ENCODE measurements at places on chromosomes 4 and X.

GRCh38 chrX:138719396-138719795, 7.9 kb upstream of the FGF13 start:
- DNase-seq: no peak

GRCh38 chrX:21004835-21005234, 369.4 kb upstream of the CNKSR2 start:
- DNase-seq: no peak

GRCh38 chr4:140483445-140483844, 14.6 kb downstream of the MGAT4D start:
- no peak for DNase-seq

- DNase-seq: peak; percentile 41
These were observed 47.4 kb upstream of the APOOL start for GRCh38 chrX:84956304-84956703.

GRCh38 chrX:17984415-17984814, 123.3 kb upstream of the RAI2 start:
- DNase-seq: peak; percentile 8

DNA sequence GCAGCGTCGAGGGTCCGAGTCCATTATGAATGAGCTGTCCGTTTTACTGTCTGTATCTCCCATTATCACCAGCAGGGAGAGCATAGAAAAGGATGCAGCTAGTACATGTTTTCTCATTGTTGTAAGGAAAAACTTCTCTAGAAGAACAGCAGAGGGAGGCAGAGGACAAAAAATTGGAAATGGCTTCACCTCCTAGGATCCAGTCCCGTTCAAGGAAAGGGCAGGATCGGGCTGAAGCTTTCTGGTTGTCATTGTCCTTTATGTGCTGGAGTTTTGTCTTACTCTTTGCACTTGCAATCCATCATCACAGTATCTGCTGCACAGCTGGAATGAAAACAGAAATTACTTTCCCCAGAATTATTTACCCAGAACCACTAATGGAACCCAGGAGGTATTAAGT, 14.7 kb downstream of the NDP start:
- DNase-seq: peak; percentile 86

DNA sequence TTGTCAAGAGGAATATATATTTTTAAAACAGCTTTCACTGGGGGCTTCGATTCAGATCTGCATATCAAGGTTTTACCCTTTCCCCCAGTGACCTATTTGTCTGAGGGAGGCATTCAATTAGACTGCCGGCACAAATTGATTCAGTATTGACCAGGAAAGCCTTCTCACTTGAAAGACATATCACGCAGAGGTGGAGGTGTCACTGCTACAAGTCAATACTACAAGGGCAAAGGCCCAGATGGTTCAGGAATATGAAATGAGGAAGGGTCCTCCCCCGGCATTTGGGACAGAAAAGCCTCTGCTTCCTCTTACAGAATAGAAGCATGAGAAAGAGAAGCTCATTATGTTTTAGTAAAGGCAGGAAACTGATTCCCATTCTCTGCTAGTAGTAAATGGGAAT, 383.6 kb downstream of the HNRNPD start:
- no peak for DNase-seq

DNA sequence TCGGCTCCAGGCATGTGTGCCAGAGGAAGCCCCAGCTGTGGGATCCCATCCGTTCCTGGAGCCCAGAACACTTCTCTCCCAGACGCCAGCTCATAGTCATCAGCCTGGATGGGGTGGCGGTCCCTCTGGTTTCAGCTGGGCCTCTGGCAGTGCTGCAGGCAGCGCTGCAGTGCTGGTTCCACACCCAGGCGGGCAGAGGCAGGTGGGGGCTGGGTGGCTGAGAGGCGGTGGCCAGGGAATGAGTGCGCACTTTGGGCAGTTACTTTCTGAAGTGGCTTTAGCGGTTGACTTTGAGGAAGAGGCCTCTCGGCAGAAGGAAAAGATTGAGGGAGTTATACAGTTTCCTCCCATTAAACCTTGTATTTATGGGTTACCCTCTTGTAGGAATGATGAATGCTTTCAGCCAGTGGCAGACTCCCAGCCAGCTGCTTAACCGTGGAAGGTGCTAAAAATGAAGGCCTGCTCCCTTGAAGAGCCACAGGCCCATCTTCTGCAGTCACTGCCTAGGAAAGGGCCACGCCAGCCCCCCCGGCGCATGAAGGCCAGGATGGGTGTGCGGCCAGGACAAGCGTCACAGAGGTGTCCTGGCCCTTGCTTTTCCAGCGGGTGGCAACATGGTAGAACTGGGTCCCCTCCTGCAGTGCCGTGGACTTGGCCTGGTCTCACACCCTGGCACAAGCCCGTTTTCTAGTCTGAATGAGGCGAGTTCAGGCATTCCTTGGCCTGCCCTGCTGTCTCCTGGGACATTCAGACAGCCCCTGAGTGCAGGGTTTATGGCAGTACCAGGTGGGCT, 9.9 kb downstream of the TADA2B start:
- DNase-seq: no peak

- DNase-seq: no peak
These were observed 185.7 kb upstream of the TBL1X start for GRCh38 chrX:9279234-9279544.

DNA sequence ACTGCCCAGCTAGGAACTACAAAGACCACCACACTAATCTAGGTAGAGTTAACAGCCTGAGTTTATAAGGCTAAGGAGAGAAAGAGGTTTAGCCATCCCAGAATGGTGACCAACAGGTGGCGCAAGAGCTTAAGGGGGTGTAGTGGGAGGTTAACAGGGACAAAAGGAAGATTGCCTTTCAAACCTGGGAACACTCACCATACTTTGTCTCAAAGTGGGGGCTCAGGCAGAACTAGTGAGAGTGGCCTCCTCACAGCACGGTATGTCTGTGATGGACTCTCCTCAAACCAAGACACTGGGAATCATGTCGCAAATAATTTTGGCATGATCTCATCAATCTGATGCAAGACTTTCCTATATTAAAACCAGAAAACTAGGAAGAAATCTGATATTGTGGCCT, 23.4 kb downstream of the CCNI start:
- DNase-seq: peak; percentile 83

- DNase-seq: no peak
These were observed 29.6 kb upstream of the CHRNA9 start for GRCh38 chr4:40305328-40306170.

GRCh38 chrX:110286106-110286505, 31.8 kb downstream of the AMMECR1 start:
- no peak for DNase-seq

DNA sequence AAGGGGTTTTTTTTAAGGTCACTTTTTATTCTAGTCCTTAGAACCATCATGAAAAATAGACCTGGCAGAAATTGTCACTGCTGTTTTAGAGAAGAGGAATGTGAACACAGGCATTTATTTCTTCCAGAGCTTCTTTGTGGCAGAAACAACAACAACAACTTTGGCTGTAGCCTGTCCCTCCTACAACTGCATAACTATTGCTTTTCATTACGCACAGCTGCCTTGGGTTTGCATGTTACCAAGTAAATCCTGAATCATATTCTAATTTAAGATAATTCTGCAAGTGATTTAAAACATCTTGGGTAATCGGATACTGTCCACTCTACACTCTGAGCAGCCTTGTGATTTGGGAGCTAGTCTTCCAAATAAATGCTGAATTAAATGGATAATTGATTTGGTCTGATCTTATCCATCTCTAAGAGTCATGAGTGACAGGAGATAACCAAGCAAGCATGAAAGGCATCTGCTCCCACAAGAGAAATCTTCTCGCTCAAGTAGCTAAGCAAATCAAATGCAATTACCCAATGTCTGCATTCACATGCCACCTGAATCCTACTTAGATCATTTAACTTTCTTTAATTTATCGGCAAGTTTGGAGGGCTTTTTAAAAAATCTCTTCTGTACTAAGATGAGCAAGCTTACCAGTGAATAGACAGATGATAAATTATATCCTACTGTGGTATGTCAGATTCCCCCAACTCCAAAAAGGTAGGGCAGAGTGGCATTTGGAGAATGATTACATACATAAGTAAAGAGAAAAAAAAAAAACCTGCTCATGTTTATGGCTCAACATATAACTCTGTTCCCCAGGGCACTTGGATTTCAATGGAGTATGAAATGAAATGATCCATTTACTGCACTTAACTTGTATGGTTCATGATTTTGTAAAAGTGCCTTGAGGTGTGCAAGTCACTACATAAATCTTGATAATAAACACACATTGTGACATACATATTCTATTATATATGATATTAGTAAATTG, 73.6 kb downstream of the EGF start:
- DNase-seq: no peak

GRCh38 chr4:186067757-186068385, 1.1 kb upstream of the TLR3 start:
- peak; percentile 65 for DNase-seq

- DNase-seq: no peak
These were observed 2.6 kb upstream of the IL13RA1 start for GRCh38 chrX:118724775-118725174.

- DNase-seq: no peak
These were observed 145.0 kb downstream of the RTL3 start for GRCh38 chrX:78513971-78514738.

DNA sequence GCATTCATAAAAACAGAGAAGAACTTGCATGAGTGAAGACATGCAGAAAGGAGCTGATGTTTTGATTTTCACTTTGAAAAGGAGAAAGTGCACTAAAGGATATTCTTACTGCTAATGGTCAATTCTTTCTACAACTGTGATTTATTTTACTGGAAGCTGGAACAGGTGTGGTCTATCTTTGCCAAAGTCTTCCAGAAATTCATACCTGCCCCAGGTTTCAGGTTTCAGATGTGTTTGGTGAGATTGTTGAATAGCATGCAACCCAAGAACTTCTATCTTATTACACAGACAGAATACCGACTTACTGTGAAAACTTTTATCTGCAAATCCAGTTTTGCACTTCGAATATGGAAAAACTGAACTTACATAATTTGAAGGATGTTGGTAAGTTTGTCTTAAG, 388.3 kb downstream of the PDGFC start:
- DNase-seq: no peak

- no peak for DNase-seq
These were observed 29.1 kb upstream of the C1QTNF7 start for GRCh38 chr4:15398732-15399131.

DNA sequence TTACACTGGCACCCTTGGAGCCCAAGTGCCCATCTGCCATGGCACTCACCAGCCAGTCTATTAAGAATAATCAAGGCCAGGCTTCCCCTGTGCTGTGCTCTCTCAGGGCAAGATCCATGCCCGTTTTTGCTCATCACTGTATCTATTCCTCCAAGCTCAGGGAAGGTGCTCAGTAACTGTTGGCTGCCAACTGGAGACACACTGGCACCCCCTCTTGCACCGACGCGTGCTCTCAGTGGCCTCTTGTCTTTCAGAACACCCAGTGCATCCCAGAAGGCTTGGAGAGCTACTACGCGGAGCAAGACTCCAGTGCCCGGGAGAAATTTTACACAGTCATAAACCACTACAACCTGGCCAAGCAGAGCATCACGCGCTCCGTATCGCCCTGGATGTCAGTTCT, 30.1 kb downstream of the NSG1 start:
- no peak for DNase-seq

DNA sequence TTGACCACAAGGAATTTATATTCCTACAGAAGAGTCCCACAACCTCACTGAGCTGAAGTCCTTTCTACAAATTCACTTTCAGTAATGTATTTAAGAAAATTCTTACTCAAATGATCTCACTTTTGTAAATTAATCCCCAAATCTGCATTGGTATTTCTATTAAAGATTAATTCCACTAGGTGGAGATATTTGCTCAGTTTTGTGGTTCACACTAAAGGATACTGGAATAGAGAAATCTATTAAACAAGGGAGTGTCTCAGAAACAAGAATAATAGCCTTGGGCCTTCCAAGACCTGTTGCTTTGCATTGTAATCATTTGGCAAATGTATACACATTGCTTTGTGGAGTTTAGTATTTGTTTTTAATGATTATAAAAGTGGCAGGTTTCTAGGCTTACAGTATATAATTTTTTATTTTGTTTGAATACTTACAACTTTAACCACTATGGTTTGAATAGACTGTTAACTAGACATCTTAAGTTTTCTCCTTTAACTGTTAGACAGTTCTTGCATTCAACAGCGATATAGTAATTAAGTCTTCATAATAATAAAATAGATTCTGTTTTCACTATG, 25.9 kb downstream of the CFAP299 start:
- DNase-seq: peak; percentile 31

GRCh38 chr4:7843831-7844593, 95.6 kb downstream of the AFAP1 start:
- peak; percentile 91 for DNase-seq

DNA sequence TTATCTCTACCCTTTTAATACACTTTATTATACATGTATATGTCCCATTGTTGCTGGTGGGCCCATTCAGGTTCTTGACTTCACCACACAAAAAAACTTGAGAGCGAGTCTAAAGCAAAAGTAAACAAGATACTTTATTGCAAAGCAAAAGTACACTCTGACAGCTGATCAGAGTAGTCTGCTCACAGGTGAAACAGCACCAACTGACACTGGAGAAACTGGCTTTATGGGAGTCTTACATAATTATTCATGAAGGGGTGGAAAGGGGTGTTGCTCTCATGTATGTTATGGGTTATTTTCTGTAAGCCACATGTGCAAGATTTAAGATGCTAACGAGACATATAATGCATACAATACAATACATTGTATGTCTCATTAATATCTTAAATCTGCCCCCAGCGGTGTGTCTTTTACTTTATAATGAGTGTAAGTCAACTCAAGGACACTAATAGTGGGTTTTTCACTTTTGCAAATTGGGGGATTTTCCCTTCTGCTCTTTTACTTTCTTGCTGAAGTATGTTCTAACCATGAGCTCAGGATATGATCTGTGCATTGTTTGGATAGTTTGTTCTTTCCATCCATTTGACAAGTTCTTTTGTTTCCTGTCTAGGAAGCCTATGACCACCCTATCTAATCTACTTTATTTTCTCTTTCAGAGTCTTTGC, 256.1 kb upstream of the ITM2A start:
- DNase-seq: no peak

DNA sequence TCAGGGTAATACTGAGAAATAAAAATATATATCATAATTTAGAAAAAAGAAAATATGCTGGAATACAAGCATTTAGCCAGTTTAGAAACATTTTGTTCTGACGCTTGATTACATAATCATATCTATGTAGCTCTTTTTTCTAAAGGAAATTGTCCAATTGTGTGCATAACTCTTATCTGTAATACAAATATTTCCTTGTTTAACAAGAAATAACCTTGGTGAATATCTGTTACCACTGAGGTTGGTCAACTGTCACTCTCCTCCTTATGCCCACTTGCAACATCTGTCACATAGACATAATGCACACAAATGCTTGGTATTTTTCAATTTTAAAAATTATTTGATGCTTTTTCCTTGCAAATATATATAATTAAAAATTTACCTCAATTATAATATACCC, 609.7 kb downstream of the TLL1 start:
- DNase-seq: no peak

GRCh38 chr4:109496875-109497274, 63.2 kb upstream of the MCUB start:
- DNase-seq: no peak

Data from mesendoderm (in vitro differentiated cells).